ENCODE measurements at places on chromosomes 5 and 9. TPM values are rescaled to one million over a fixed set of nuclear protein-coding genes. Genes with fewer than 3 reads are reported as not detected.

- DNase-seq, result peak; percentile 4
These were observed 36.4 kb downstream of the C6 start for GRCh38 chr5:41176952-41177351.

DNA sequence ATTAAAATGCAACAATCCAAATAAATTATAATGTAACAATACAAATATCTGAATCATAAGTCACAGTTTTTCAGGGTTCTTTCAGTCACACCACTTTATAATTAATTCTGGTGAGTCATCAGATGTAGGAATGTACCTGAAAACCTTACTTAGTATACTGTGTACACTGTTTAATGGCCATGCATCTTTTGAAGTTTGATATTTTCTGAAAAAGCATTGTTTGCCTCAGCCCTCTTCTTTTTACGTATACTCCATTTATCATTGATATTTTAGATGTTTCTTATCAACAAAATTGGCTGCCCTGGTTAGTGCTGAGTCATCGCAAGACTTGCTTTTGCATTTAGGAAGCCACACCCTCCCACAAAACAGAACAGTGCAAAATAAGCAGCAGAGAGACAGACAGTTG is 218.6 kb downstream of the PJA2 start:
- peak; percentile 77 for DNase-seq

DNA sequence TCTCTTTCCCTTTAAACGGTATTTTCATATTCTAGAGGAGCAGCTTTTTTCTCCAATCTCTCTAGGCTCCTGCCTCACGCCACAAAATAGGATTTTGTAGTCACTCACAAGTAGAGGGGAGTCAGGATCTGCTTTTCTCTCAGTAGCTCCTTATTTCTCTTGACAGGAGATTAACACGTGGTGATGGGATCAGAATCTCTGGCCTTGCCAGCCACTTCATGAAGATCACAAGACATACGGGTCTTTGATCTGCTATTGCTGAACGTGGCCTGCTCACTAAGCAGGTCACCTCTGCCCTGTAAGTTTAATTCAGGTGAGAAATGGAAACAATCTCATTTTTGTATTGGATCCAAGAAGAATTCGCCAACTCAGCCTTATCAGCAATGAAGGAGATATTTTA is 257.5 kb downstream of the DIRAS2 start:
- no peak for DNase-seq

PCDHA9 gene
- not detected for total RNA-seq

DNA sequence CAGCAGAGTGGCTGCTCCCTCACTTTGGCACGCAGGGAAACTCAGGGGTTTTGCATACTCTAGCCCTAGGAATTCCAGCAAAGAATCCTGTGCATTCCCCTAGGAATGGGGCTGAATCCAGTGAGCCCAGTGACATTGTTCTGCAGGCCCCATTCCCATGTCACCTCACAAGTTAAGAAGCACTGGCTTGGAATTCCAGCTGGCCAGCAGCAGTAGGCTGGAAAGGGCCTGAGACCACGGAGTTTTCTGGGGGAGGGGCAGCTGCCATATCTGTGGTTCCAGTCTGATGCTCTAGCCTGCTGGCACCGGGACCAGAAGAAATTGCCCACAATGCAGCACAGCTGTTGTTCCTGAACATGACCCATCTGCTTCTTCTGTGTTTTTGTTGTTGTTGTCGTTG is 217.6 kb upstream of the DMRTA1 start:
- DNase-seq, result no peak

OTULINL gene
- total RNA-seq, result not detected

SPAG8 gene
- 0.76 TPM for total RNA-seq

C9orf40 gene
- total RNA-seq, result 6.1 TPM
